ENCODE measurements at places on chromosomes 7 and 10.

- no peaks in the 10 kb centered on the region for H3K36me3 ChIP-seq
- no peak overlapping the region for H3K4me3 ChIP-seq
- H3K4me1 ChIP-seq = peaks cover 5% of the 10 kb centered on the region
- no peak overlapping the region for H3K27ac ChIP-seq
Observed at GRCh38 chr10:103851261-103851660, 4.1 kb downstream of the SH3PXD2A start.

DNA sequence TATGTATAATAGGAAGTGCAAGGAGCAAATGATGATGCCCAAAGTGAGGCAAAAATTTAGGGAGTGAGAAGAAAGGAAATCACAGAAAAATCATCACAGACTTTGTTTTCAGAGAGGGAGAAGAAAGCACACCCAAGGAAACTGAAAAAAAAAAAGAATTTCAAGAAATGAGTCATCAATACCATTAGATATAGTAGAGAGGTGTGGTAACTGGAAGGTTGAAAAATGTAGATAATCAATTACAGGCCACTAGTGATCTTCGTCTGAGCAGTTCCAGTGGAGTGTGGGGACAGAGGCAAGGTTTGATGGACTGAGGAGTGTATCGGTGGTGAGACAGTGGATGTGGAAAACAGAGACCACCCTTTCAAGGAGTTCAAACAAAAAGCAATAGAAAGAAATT, 31.7 kb downstream of the ASB4 start:
- H3K27me3 ChIP-seq = no peaks in the 10 kb centered on the region
- no peak overlapping the region for H3K27ac ChIP-seq
- H3K4me3 ChIP-seq = no peak overlapping the region

GRCh38 chr7:21946222-21946709, 567 bp upstream of the CDCA7L start:
- H3K27ac ChIP-seq = no peak overlapping the region
- H3K4me3 ChIP-seq = no peak overlapping the region
- peaks cover 23% of the 10 kb centered on the region for H3K27me3 ChIP-seq
- peak; percentile 58 for DNase-seq
- H3K36me3 ChIP-seq = no peaks in the 10 kb centered on the region

DNA sequence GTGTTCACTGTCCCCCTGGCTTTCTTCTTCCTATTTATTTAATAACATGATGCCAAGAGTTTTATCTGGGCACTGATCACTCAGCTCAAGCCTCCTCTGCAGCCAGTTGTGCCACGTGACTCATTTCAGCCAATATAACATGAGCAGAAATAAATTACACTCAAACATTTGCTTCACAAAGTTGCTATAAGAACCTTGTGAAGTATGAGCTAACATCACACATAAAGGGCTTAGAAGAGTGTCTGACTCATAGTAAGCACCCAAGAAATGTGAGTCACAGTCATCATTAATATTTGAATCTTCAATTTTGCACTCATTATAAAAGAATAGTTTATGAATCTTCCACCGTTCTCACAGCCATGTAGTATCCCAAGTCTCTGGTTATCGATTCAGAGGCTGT, 414.6 kb upstream of the NPVF start:
- no peak for DNase-seq
- H3K4me1 ChIP-seq = peaks cover 2% of the 10 kb centered on the region
- no peak overlapping the region for H3K27ac ChIP-seq
- no peaks in the 10 kb centered on the region for H3K27me3 ChIP-seq
- H3K36me3 ChIP-seq = no peaks in the 10 kb centered on the region

Measured in trophoblast cell (in vitro differentiated cells and primary cell).